ENCODE measurements at places on chromosomes 1 and 21. TPM values are rescaled to one million over a fixed set of nuclear protein-coding genes. Genes with fewer than 3 reads are reported as not detected.

Gene SPRR3
- 0.69 TPM for total RNA-seq

Gene LINGO4
- 0.10 TPM for total RNA-seq

Gene MSH4
- 0.39 TPM for total RNA-seq

Gene AMY2A
- not detected for total RNA-seq

Gene LCE1F
- not detected for total RNA-seq

Gene ANGPTL1
- 104 TPM for total RNA-seq

Gene NBPF6
- total RNA-seq: not detected

Gene TNFSF18
- total RNA-seq: 3.4 TPM

Gene IFFO2
- total RNA-seq: 39.2 TPM

Gene LRRN2
- 0.89 TPM for total RNA-seq

Gene CD164L2
- 0.30 TPM for total RNA-seq

Gene TENT5C
- 42.5 TPM for total RNA-seq

Gene NKAIN1
- 0.39 TPM for total RNA-seq

Gene CNKSR1
- 6.9 TPM for total RNA-seq

Gene SLC16A4
- total RNA-seq: 3.1 TPM

Gene NMNAT2
- total RNA-seq: 0.79 TPM

Gene GUCA2B
- total RNA-seq: not detected

Gene LYSMD1
- 7.3 TPM for total RNA-seq

Gene AIRE
- total RNA-seq: 0.30 TPM

Gene CFHR3
- total RNA-seq: 0.39 TPM

Gene APCS
- total RNA-seq: not detected

Gene RGS18
- total RNA-seq: 4.4 TPM

Gene MATN1
- total RNA-seq: 1.4 TPM

Gene TMEM81
- 0.79 TPM for total RNA-seq

Gene LRRC71
- total RNA-seq: 0.20 TPM

Gene RGS13
- 0.79 TPM for total RNA-seq

Gene PIK3R3
- total RNA-seq: 5.5 TPM

Gene CYP4X1
- total RNA-seq: 2.8 TPM

Gene KCNK1
- 3.8 TPM for total RNA-seq

Gene LCE3D
- total RNA-seq: 1.9 TPM

Gene ACTN2
- total RNA-seq: 111 TPM

Gene CFHR4
- total RNA-seq: not detected

Gene FMO5
- 3.1 TPM for total RNA-seq

Gene MAN1C1
- 7.9 TPM for total RNA-seq

Gene HCRTR1
- not detected for total RNA-seq

Gene LRRC47
- total RNA-seq: 24.4 TPM

Gene ACTL8
- total RNA-seq: not detected

Gene TIE1
- 19.5 TPM for total RNA-seq

Gene ATXN7L2
- total RNA-seq: 2.6 TPM

Gene AQP10
- total RNA-seq: 0.20 TPM

Gene LDLRAD1
- total RNA-seq: not detected

Gene KIF26B
- 5.8 TPM for total RNA-seq

Gene ETV3L
- total RNA-seq: not detected

Gene SH2D1B
- total RNA-seq: not detected

Gene FALEC
- not detected for total RNA-seq
